CD4-positive, alpha-beta T cell treated with Interleukin-15 for 4 hours (primary cell): ENCODE measurements at places on chromosomes 11 and 22.

- no peak for DNase-seq
Measured at GRCh38 chr22:28155808-28156207, 236.8 kb upstream of the PITPNB start.

- no peak for DNase-seq
Measured at GRCh38 chr22:42984397-42984796, 30.6 kb downstream of the PACSIN2 start.

DNA sequence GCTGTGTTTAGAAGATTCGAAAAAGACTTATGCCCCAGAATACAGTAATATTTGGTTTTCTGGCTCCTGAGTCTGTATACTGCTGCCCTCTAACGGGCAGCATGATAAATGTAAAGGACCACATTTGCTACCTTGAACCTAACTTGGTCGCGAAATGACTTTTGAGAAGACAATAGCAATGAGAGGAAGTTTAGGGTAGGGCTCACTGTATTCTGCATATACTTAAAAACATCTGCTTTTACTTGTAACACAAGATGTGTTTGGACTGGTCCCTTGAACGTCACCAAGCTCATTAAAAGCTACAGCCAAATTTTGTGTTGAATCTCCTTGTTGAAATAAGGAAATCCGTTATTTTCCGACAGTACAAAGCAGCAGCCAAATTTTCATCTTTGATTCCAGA is 309.1 kb downstream of the SWAP70 start:
- peak; percentile 47 for DNase-seq

- DNase-seq, result no peak
Measured at GRCh38 chr22:25027043-25027906, 74.8 kb downstream of the KIAA1671 start.

DNA sequence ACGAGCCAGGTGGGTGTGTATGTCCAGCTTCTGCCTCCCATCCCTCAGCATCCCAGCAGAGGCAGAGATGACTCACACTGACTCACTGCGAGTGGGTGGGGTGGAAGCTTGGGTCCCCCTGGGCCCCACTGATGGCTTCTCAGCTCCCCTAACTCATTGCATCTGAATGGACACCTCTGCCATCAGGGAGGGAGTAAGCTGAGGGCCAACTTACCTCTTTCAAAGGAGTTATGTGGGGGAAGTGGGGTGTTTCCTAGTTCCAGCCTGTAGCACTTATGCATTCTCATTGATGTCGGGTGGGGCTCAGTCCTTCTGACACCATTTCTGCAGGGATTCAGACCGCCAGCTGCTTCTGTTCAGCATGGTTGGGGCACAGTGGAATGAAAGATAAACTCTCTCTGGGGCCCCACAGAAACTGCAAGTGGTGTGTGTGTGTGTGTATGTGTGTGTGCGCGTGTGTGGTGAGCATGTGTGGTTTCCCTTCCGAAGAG is 1425.8 kb downstream of the TBC1D22A start:
- DNase-seq, result no peak

DNA sequence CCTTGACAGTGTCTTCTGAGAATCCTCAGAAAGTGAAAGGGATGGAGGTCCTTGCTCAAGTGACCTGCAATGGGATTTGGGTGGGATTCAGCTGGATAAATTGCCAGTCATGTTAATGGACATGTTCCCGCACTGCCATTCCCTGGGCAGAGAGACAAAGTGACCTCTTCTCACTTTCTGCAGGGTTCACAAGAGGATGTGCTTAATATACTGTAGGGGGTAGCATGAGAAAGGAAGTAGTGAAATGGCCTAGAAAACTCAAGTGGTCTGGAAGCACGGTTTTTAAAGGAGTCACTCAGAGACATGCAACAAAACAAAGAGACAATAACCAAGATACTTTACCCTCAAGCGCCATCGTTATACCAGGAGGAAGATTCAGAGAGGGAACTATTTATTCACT is 70.2 kb downstream of the NELL1 start:
- DNase-seq, result no peak

- DNase-seq, result no peak
Measured at GRCh38 chr11:107691000-107691750, 20.7 kb downstream of the SLN start.

GRCh38 chr11:82889133-82890001 is 10.9 kb downstream of the PRCP start:
- DNase-seq, result no peak

- DNase-seq, result no peak
Measured at GRCh38 chr22:28885939-28886338, 2.6 kb downstream of the ZNRF3 start.
